ENCODE measurements at places on chromosomes 4 and X.

- DNase-seq = no peak
Observed at GRCh38 chr4:182746876-182747275, 170.3 kb downstream of the DCTD start.

DNA sequence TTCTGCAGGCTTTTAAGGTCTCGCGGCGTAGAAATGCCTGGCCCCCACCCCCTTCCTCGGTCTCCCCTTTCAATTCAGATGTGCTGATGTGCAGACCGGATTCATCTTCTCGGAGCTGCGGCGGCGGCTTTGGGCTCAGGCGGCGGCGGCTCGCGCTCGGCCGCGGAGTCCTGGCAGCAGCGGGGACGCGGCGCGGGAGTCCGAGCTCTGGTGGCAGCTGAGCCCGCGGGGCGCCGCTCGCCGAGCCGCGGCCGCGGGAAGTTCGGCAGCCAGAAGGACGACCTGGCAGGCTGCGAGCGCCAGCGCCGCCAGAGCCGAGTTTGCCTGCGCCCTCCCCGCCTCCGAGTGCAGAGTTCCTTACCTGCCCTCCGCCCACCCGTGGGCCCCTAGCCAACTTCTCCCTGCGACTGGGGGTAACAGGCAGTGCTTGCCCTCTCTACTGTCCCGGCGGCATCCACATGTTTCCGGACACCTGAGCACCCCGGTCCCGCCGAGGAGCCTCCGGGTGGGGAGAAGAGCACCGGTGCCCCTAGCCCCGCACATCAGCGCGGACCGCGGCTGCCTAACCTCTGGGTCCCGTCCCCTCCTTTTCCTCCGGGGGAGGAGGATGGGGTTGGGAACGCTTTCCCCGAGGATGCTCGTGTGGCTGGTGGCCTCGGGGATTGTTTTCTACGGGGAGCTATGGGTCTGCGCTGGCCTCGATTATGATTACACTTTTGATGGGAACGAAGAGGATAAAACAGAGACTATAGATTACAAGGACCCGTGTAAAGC is 448 bp downstream of the TLL1 start:
- DNase-seq = no peak

DNA sequence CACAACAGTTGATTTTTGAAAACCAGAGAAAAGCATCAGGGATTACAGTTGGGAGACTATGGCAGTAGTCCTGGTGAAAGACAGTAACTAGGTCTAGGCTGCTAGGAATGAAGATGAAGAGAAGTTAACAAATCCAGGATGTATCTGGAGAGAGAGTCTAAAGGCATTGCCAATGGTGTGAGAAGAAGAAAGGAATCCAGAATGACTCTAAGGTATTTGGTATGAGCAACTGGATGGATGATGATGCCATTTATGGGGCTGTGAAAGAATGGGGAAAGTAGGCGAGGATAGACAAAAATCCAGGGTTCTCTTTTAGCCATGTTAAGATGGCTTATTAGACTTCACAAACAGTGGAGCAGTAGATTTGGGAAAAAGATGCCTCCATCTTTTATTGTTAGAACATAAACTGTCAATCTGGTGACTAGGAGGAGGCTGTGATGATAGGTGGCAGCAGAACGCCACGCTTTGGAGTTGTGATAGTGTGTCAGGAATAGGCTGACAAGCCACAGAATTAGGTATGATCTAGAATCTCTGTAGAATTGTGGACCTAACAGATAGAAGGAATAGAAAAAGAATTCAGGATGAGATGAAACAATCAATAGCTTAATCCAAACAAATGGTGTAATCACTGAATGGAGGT is 27.3 kb upstream of the JADE1 start:
- DNase-seq = no peak

- DNase-seq = no peak
Observed at GRCh38 chrX:32598707-32599106, 612.6 kb downstream of the DMD start.

- no peak for DNase-seq
Observed at GRCh38 chrX:106415276-106415895, 196.4 kb upstream of the RADX start.

GRCh38 chr4:102157984-102158383 is 187.3 kb downstream of the SLC39A8 start:
- DNase-seq = no peak

- no peak for DNase-seq
Observed at GRCh38 chr4:32061916-32062315, 1341.7 kb downstream of the PCDH7 start.

DNA sequence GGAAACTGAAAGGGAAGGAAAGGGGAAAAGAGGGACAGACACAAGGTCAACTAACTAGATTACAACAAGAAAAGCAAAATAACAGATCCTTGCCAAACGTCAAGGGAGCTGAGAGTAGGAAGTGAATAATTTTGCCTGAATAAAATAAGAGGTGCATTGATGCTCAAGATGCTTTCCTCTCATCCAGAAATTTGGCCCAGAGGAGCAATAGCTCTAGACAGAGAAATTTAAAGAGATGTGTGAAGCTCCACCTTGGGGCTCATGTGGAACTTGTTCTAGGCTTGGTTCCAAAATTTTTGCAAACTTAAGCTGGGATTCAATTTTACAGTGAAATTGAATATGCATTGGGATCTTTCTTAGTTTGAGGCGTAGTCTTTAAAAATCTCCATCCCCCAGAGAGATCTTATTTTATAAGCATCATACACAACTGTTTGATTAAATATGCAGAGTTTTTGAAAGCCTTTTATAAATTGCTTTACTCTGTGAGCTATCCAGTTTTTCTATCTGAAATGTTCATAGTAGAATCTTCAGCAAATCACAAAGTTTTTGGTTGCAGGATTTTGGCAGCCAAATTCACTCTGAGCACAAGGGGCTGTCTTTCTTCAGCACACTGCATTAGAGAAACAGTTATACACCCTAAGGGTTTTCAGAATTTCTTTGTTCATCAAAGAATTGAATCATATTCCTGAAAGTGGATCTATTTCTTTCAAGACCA is 1159.5 kb downstream of the ADGRL3 start:
- no peak for DNase-seq

- DNase-seq = no peak
Observed at GRCh38 chrX:16250296-16250695, 83.0 kb downstream of the MAGEB17 start.

GRCh38 chr4:80492761-80493160 is 157.2 kb downstream of the CFAP299 start:
- DNase-seq = no peak

- no peak for DNase-seq
Observed at GRCh38 chrX:105822138-105823091, at the start of gene NRK. Gene NRK (plus strand): TSS chrX:105822539. CDS start chrX:105822846, 307 bp downstream.

- DNase-seq = no peak
Observed at GRCh38 chr4:86977621-86978184, 42.9 kb downstream of the AFF1 start.

- DNase-seq = no peak
Observed at GRCh38 chr4:16916719-16917337, 18.4 kb upstream of the LDB2 start.

GRCh38 chr4:182843808-182844325 is 73.3 kb downstream of the DCTD start:
- no peak for DNase-seq

GRCh38 chr4:75705198-75705977 is 19.0 kb upstream of the USO1 start:
- no peak for DNase-seq

GRCh38 chr4:54213761-54214160 is 15.3 kb upstream of the PDGFRA start:
- DNase-seq = no peak

DNA sequence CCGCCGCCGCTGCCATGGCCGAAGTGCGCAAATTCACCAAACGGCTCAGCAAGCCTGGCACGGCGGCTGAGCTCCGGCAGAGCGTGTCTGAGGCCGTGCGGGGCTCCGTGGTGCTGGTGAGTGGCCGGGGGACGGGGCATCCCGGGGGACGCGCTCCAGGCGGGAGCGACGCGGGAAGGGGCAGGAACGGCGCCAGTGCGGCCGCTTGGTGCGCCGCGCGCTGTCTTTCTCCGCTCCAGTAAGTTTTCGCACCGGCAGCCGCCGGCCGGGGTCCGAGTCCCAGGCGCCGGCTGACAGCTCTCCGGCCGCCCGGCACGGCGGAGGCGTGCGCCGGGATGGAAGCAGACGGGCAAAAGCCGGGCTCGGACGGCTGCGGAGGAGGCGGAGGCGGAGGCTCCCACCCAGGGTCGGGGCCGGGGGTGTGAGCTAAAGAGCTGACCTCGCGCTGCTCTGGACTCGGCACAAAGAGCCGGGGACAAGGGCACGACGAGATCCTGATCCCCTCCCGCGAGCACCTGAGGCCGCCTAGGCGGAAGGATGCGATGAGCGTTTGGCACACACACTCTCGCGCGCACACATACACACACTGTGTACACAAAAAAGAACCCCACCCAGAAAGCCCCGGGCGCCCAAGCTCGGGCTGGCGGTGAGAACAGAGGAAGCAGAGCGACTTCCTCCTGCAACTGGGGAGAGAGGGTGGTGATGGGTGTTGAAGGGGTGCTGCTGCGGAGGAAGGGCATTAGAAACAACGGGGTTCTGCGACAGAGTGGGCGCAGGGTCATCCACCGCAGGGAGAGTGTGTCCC is 545 bp downstream of the DOCK11 start:
- no peak for DNase-seq
